GM18507 (cell line): ENCODE measurements at places on chromosomes 11 and 22.

- no peak for DNase-seq
Observed at GRCh38 chr22:24578355-24579257, 14.3 kb downstream of the LRRC75B start.

GRCh38 chr11:65432100-65432650 is 9.6 kb downstream of the NEAT1 start:
- DNase-seq: no peak

GRCh38 chr11:12777208-12777874 is 103.1 kb downstream of the TEAD1 start:
- no peak for DNase-seq

GRCh38 chr11:27465629-27466028 is 7.0 kb downstream of the LGR4 start:
- DNase-seq: no peak

GRCh38 chr11:110787680-110788079 is 75.4 kb upstream of the ARHGAP20 start:
- no peak for DNase-seq

DNA sequence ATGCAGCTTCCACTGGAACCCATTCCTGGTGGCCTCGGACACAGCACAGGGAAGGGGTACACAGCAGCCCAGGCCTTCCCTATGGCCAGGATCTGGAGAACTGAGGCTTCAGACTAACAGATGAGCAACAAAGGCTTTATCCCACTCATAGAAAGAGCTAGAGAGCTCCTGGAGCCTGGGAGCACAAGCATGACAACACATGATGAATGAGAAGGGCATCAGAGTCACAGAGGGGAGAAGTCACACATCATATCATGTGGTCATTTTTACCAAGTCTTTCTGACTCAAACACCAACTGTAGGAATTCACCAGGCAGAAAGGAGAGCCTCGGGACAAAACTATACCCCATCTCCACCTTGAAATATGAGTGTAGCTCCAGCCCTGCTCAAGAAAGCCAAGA is 43.2 kb downstream of the NRXN2 start:
- no peak for DNase-seq

GRCh38 chr11:30873924-30874610 is 287.9 kb upstream of the MPPED2 start:
- DNase-seq: no peak

DNA sequence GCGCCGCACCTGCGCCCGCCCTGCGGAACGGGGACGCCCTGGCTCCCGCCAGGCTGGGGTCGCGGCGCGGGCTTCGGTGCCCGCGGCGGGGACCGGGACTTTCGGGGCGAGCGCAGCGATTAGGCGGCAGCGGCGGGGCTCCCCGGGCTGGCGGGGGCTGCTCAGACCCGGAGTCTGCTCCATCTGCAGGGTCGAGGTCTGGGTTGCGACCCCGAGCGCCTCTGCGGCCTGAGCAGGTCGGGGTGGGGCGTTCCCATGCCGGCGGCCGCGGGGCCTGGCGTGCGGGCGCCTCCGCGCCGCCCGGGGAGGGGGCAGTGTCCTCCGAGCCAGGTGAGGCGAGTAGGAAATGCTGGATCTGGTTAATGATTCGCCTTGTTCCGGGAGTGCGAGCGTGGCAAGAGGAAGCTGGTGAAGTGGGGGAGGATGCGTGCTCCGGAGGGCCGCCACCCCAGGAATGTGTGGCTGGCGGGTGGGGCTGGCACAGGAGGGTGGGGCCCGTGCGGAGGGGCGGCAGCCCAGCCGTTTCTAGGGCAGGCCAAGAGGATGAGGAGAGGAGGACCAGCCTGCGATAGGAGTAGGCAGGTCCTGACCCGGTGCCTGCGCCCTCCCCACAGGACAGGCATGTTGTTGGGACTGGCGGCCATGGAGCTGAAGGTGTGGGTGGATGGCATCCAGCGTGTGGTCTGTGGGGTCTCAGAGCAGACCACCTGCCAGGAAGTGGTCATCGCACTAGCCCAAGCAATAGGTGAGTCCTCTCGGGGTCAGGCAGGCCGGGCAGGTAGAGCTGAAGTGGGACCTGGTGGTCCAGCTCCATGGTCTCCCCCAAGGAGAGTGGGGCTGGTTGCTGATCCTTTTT is 606 bp downstream of the RASSF7 start:
- no peak for DNase-seq

DNA sequence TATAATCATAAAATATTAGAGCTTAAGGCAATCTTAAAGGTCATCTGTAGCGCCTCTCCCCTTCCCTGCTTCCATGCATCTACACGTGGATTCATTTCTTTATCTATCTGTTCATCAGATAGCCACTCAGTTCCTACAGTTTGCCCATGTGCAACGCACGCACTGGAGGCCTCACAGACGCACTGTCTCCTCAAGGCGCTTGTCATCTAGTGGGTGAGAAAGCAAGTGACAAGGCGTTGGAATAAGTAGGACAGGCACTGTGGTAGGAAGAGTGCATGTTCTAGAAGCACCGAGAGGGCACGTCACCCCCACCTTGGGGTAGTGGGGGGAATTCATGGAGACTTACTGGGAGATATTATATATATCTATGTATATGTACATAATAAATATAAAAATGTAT is 20.8 kb upstream of the JAM3 start:
- DNase-seq: no peak

DNA sequence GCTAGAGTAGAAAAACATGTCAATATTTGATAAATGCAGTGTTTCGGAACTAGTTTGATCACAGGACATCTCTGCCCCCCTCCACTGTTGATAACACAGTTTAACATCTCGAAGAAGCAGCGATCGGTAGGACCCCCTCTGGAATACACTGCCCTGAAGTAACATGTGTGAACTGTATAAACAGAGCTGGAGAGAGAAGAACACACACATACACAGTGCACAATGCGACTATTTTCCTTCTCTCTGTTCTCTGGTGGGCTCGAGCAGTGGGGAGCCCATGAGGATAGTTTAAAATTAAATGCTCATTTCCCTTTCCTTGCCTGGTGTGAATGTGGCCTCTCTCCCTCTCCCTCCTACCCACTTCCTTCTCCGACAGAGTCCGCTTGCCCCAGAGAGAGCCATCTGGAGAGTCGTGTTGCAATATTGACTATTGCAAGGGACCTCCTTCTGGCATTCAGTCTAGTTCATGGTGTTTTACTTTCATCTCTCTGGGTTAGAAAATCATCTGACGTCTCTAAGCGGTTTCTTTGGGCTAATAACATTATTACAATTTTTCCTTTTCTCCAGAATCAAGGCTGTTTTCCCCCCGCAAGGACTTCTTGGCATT is 51.6 kb upstream of the BARX2 start:
- no peak for DNase-seq

DNA sequence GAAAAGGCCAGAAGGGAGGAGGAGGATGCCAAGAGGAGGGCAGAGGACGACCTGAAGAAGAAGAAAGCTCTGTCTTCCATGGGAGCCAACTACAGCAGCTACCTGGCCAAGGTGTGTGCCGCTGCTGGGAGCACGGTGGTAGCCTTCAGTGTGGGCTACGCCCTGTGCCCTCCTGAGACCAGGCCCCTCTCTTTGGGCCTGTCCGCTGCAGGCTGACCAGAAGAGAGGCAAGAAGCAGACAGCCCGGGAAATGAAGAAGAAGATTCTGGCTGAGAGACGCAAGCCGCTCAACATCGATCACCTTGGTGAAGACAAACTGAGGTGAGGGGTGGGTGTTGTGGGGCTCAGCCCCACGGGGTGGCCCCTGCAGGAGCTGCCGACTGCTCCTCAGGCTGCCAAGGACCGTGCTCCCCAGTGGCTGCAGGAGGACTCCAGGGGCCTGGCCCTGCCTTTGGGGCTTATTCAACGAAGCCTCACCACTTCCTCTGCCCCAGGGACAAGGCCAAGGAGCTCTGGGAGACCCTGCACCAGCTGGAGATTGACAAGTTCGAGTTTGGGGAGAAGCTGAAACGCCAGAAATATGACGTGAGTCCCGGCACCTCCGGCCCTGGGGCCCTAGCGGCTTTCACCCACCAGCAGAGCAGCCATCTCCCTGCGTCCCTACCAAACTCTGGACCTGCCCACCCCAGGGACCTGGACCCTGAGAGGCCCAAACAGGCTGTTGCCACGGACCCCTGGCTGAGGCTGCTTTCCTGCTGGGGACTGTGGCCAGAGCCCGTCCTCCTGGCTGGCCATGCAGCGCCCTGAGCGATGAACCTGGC is 12.6 kb upstream of the MRPL23 start:
- no peak for DNase-seq

- no peak for DNase-seq
Observed at GRCh38 chr11:69630017-69630416, 10.9 kb upstream of the CCND1 start.

DNA sequence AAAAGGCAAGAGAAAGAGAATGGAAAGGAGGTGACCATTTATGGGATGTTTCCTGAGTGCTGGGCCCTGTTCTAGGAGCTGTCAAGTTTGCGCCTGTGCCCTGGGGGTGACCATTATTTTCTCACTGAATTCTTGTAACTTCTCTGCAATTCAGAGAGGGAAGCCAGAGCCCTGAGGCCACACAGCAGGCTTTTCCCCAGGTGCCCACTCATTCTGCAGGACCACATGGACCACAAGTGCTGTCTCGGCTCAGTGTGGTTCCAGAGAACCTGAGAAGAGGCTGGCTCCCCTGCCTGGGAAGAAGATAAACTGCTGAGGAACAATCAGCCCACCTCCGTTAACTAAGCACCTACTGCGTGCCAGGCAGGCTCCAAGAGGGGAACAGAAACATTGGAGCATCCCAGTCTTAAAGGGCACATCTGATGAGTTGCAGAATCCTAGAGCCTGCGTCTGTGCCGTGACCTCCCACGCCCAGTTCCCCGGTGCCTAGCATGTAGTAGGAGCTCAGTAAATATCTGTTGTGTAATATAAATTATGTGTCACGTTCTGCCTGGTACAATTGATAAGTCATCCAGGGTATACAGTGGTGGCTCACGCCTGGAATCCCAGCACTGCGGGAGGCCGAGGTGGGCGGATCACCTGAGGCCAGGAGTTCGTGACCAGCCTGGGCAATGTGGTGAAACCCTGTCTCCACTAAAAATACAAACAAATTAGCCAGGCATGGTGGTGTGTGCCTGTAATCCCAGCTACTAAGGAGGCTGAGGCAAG is 31.6 kb upstream of the CRYBB3 start:
- DNase-seq: no peak

DNA sequence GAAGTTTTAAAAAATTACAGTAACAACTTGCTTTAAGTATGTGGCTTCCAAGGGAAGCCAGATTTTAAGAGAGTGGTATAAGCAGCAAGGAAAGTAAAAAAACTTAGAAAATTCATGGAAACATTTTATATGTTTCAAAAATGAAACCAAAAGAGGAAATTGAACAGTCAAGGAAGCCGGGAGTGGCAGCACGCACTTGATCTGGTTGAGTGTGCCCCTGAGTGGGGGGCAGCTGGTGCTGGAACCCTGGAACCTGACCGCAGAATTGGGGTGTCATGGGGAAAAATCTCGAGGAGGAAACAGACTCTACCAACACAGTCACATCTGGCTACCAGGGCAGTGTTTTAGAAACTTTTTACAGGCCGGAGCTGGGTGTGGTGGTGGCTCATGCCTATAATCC is 14.0 kb downstream of the MICALL1 start:
- DNase-seq: no peak

DNA sequence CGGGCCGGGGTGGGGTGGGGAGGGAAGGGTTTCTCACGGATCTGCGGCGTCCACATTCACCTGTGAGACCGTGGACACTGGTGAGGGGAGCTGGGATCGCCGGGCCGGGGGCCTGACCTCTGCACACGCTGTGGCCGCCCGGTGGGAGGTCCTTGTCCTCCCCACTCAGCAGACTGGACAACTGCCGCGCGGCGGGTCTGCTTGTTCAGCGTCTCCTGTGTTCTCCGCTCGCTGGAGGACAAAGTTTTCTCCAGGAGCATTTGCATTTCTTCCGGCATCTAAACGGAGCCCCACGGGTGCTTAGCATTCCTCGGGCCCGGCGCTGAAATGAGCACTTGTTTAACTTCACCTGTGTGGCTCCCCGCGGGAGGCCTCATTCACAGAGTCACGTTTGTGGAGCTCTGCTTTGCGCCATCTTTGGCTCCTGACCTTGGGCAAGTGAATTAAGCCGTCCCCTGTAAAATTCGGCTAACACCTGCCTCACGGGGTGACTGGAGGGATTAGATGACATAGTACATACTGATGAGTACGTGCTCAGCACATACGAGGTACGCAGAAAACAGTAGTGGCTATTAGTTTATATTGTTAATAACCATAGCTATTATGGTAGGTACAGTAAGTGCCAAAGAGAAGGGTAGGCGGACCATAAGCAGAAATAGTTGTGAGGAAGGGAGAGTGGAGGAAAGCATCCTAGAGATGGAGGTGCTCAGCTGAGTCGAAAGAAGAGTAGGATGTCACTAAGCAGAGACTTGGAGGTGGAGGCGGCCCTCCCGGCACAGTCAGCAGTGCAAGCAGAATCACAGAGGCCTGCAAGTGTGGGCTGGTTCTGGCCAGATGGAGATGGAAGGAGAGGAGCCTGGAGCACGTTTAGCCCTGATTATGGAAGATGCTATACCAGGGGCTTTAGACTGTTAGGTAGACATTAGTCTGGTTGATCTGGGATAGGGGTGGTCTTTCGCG is 885 bp downstream of the TRMU start:
- no peak for DNase-seq

DNA sequence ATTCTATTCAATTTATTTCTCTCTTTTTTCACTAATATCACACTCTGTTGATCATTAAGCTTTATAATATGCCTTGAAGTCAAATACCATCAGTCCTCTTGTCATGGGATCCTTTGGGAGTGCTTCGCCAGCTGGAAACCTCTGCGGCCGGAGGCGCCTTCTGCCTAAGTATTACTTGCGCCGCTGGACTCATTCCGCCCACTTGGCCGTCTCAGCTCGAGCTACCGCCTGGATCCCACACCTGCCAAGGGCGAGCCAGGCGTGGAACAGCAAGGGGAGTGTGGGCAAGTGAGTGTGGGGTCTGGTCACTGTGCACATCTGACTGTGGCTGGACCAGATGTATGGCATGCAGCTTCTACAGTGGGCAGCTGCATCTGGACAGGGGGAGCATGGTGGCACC is 9.1 kb upstream of the MAP6 start:
- no peak for DNase-seq

DNA sequence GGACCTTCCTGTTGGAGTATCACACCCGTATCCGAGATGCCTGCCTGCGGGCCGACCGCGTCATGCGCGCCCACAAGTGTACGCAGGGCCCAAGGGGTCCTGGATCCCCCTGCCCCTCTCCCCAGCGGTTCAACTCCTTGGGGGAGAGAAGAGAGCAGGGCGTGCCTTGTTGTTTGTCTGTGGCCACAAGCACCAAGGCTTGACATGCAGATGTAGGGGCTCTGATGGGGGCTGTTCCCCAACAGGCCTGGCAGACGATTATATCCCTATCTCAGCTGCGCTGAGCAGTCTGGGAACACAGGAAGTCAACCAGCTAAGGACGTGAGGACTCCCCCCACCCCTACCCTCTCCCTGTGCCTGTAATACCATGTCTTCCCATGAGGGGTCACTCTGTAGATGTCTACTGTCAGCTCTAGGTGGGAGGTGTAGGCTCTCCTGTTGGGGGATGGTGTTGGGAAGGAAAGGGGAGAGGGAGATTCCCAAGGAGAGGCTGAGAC is 6.8 kb downstream of the CFL1 start:
- no peak for DNase-seq

- DNase-seq: no peak
Observed at GRCh38 chr11:86639137-86639536, 33.3 kb downstream of the ME3 start.

- DNase-seq: no peak
Observed at GRCh38 chr22:26463688-26464087, 19.9 kb downstream of the HPS4 start.
